ENCODE measurements at places on chromosomes 1 and 21.

- no peak for DNase-seq
These were observed 60.6 kb upstream of the CD34 start for GRCh38 chr1:207971331-207972219.

DNA sequence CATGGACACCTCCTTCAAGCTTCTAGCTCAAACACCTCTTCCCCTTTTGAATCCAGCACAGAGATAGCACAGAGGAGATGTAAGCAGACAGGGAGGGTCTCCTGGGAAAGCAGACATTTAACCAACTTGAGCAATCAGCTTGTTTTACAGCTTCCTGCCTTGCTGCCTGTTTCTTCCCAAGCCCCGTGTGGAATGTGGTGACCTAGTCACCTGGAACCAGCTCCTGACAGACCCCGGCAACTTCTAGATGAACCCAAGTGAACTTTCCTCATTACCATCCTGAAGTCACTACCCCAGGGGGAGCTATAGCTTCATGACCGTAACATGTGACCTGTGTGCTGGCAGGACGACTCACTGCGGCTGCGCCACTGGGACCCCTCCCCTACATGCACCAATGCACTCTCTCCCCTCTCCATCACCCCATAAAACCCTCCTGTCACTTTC is 24.1 kb upstream of the TTF2 start:
- DNase-seq = no peak

DNA sequence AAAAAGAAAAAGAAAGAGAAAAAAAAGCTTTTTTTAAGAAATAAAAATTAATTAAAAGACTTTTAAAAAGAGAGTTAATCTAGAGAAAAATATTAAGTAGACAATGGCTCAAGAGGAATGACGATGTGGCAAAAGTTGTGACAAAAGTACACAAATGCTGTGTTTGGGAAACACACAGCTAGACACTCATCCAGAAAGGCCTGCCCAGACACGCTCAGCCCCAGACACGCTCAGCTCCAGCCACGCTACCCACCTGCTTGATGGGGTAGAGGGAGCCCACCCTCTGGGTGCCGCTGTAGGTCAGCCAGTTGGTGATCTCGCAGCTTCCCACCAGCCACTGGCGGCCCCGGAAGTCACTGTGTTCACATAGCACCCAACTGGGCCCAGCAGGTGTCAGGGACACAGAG is 10.2 kb downstream of the CD52 start:
- DNase-seq = no peak

DNA sequence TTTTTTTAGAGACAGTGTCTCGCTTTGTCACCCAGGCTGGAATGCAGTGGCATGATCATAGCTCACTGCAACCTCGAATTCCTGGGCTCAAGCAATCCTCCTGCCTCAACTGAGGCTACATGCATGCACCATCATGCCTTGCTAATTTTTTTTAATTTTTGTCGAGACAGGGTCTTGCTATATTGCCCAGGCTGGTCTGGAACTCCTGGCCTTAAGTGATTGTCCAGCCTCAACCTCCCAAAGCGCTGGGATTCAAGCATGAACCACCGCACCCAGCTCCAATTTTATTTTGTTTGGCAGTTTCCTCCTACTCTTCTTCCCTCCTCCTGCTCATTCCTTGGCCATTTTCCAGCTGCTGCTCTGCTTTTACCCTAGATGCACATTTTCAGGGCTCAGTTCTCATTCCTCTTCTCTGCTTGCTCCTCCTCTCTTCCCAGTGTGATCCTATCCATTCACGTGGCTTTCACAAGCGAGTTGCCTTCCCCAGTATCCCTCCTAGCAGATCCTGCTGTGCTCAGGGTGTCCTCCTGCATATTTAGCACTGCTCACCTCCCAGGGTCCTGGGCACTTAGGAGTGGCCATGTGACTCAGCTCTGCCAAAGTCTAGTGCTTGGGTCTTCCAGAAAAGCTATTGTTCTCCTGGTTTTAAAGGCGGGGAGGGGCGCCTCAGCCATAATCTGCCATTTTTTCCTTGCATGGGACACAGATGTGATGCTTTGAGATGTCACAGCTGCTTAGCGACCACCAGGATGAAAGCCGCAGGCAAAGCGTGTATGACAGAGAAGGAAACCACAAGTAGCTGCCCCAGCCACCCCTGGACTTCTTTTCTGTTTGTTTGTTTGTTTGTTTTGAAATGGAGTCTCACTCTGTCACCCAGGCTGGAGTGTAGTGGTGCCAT is 33.7 kb downstream of the PSEN2 start:
- DNase-seq = no peak

DNA sequence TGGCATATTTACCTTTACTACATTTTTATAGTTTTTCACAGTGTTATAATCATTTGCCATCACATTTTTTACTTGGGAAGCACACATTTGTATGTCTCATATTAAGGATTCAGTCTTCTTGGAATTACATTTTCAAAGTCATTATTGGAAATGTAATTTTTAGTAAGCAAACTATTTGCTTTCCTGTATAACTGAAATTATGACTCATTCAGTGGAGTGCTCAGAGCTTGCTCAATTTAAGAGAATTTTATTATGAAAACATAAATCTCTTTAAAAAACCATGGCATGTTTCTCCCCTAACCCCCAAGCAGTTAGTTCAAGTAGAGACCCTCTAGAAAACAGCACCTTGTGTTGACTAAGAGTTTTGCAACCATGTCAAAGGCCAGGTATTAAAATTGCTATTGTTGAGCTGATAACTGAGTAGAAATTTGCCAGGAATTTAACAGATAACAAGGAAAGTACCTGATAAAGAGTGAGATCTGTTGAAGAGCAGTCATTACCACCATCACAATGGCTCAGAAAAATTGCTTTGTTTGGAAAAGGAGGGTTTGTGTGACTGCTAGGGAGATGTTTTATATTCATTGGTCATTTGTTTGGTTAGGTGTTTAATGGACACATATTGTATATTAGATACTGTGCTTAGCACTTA is 105.9 kb downstream of the KCNK2 start:
- DNase-seq = no peak

GRCh38 chr1:1857096-1857703 is 33.7 kb downstream of the GNB1 start:
- no peak for DNase-seq

DNA sequence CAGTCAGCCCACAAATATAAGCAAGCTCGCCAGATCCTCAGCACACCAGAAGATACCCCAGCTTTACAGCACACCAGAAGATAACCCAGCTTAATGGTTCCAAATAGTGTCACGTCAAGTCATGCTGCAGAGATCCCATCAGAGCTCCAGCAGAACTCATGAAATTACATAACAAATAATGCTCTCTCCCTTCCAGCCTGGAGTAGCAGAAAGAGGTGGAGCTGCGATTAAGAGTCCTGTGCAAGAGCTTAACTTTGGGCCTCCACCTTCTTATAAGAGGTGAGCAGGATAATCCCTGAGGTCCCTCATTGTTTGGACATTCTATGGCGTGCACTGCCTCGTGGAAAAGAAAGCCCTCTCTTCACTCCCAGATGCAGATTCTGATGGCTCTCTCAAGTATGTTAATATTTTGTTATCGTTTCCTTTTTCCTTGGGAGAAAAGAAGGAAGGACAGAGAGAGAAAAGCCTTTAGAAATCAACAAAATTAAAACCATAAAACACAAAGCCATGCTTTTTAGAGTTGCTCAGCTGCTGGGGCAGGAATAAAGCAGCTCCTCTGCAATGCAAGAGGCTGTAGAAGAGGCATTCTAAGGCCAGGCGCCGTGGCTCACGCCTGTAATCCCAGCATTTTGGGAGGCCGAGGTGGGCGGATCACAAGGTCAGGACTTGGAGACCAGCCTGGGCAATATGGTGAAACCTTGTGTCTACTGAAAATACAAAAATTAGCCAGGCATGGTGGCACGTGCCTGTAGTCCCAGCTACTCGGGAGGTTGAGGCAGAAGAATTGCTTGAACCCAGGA is 59.1 kb downstream of the GLUL start:
- no peak for DNase-seq

GRCh38 chr1:168615965-168616364 is 39.6 kb downstream of the XCL1 start:
- no peak for DNase-seq

DNA sequence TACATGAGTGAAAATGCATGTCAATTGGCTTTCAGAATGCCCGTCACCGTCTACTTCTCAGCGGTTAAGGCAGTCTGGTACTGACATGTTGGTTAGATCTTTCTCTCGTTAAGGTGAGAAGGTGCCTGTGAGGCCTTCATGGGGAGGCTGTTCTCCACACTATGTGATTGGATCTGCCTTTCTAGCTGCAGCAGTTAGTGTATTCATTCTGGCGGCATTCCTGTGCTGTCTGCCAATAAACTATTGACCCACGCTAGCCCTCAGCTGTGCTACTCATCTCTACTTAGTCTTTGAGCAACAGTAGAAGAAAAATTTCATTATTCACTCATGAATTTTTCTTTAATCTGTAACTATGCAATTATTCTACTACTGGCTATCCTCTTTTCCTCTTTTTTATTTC is 32.0 kb downstream of the CCSAP start:
- DNase-seq = no peak

DNA sequence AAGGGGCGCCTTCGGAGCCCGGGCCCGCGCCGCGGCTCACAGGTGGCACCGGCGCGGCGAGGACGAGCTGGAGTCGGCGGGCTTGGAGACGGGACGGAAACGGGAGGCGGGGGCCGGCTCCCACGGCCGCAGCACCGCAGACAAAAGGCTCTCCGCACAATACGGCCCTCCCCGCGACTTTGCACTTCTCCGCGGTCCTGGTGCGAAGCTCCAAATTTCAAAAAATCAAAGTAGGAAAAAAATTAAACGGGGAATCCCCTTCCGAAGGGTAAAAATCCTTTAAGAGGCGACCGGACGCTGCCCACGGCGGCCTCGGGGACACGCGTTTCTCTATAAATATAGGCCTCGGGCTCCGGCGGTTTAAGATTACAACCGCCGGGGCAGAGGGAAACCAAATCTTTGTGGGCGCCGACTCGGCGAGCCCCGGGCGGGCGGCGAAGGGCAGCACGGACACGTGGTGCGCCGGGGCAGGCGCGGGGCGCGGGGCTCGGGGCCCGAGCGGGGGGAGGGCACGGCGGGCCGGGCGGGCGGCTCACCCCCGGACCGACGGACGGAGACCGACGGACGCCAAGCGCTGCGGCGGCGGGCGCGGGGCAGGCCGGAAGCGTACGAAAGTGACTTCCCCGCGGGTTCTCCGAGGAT is 453 bp downstream of the PABPC4 start:
- DNase-seq = peak; percentile 36

GRCh38 chr1:31875636-31876236 is 59.9 kb upstream of the SPOCD1 start:
- DNase-seq = no peak

DNA sequence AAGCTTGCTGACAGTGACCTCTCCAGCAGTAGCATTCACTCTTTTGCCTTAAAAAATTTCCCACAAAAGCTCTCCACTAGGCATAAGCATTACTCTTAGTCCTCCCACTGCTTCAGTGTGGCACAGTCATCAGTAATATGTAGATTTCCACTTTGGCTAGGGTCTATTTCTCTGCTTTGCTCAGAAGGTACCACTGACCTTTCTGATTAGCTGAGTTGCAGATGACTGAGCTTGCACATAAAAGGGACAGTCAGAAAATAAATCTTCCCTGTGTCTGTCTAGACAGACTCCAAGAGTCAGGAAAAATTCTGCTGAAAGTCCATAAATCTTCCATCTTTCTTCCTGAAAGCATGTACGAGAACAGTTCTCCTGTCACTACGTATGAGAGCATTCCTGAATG is 56.6 kb upstream of the APP start:
- DNase-seq = no peak

- DNase-seq = peak; percentile 54
These were observed 5.5 kb downstream of the PTPN7 start for GRCh38 chr1:202154766-202155477.

- DNase-seq = peak; percentile 16
These were observed 5.1 kb downstream of the HSPB7 start for GRCh38 chr1:16012590-16013219.

GRCh38 chr1:84152649-84153056 is 8.6 kb downstream of the PRKACB start:
- DNase-seq = no peak

GRCh38 chr1:98333406-98333805 is 328.1 kb upstream of the SNX7 start:
- no peak for DNase-seq

DNA sequence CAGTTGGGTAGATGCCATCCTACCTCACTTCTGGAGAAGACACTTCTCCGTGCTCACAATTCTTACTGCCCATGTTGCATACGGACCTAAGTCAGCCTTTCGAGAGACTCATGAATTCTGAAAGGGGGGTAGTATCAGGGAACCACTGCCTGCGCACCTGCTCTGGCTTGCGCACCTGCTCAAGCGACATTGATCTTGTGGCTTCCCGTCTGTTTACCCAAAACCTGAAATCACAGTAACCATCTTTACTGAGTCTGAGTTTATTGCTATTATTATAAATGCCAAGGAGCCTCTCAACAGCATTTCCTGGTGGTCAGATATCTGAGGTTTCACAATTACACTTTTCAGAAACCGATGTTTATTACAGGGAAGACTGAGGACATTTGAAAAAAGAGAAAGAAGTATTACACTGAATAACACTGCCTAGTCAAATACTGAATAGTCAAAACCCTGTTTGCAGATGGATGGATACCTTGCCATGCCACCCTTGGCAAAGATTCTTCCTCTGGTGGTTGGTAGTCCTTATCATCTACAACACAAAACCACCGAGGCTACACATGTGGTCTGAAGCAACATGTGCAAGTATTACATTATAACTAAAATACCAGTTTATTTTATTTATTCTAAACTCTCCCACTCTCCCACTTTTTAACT is 208.7 kb downstream of the SIPA1L2 start:
- no peak for DNase-seq

DNA sequence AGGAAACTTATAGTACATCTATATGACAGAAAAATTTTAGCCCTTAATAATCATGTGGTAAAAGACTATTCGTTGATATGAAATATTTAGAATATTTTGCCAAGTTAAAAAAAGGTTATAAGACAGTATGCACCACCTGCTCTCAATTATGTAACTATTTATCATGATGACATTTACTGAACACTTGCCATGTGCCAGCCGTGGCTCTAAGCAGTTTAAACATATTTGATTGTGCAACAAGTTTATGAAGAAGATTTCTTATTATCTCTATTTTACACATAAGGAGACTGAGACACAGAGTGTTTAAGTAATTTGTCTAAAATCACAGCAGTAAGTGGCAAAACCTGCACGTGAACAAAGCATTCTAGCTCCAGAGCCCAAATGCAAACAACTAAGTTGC is 199.3 kb upstream of the JUN start:
- no peak for DNase-seq

DNA sequence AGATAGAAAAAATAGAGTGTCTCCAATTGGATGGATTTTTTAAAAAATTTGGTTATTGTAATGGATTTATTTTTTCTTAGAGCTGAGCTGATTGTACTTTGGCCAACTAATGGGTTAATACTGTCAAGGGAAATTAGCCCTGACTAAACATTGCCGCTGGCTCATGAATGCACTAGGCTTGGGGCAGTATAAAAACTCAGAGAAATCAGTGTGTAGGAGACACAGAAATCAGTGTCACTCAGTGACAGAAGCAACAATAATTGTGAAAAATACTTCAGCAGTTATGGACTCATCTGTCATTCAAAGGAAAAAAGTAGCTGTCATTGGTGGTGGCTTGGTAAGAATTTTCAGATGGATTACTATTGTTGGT is at the start of gene KMO:
TSS of gene KMO (plus strand) at position 217 of the 370 bp plus-strand sequence. CDS start at position 284, 67 bp downstream.
- no peak for DNase-seq

GRCh38 chr21:18663663-18664062 is 260.1 kb upstream of the TMPRSS15 start:
- DNase-seq = no peak

GRCh38 chr21:42614811-42615351 is 38.5 kb upstream of the PDE9A start:
- DNase-seq = peak; percentile 56

GRCh38 chr1:207191061-207191460 is 87.0 kb downstream of the C4BPA start:
- no peak for DNase-seq

GRCh38 chr1:245690156-245690690 is 535.4 kb downstream of the KIF26B start:
- DNase-seq = no peak

Measured in activated naive CD4-positive, alpha-beta T cell treated with Interleukin-2 at 50 U/mL for 16 hours (primary cell).